ENCODE measurements at places on chromosomes 3 and 15.

DNA sequence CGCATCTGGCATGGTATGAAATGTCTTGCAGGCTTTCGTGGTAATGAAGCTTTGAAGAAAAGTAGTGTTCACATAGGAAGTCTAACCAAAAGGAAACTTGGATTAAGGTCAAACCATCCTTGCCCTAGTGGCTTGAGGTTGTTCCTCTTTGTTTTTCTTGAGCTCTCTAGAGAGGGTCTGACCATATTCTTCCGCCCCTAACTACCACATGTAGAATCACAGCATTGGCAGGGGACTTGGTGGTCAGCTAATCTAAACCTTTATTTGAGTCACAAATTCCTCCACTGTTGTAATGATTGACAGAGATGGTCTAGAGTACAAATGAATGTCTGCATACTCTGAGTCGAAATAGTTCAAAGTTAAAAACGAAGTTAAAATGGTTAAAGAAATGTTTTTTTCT, 39.1 kb upstream of the PHLDB2 start:
- no peak for DNase-seq

DNA sequence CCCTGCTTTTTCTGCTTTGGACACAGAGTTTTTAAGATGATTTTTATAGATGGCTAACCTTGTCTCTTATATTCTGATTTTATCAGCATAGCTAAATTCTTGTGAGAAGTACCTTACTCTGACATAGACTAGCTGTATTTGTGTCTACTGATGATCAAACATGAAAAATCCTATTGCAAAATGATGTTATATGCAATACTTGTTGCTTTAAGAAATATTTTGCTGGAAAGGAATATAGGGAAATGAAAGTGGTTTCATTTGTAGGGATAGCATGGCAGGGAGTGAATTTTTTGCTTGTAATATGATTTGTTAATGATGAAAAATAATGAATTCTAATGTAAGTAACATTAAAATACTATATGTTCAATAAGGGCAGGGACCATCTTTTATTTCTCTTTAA, 35.9 kb downstream of the CFAP91 start:
- no peak for DNase-seq

DNA sequence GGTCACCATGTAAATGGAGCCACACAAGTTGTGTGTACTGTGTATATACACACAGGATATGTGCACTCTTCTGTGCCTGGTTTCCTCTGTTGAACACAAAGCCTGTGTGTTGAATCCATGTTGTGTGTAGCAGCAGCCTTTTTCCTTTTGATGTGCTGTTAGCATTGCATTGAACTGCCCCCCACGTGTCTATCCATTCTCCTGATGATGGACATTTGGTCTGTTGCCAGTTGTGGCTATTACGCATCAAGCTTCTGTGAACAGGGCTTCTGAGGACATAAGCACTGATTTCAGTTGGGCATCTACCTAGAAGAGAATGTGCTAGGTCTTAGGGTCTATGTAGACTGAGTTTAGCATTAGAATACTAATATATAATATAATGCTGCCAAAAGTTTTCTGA, 77.4 kb downstream of the LSM3 start:
- no peak for DNase-seq

DNA sequence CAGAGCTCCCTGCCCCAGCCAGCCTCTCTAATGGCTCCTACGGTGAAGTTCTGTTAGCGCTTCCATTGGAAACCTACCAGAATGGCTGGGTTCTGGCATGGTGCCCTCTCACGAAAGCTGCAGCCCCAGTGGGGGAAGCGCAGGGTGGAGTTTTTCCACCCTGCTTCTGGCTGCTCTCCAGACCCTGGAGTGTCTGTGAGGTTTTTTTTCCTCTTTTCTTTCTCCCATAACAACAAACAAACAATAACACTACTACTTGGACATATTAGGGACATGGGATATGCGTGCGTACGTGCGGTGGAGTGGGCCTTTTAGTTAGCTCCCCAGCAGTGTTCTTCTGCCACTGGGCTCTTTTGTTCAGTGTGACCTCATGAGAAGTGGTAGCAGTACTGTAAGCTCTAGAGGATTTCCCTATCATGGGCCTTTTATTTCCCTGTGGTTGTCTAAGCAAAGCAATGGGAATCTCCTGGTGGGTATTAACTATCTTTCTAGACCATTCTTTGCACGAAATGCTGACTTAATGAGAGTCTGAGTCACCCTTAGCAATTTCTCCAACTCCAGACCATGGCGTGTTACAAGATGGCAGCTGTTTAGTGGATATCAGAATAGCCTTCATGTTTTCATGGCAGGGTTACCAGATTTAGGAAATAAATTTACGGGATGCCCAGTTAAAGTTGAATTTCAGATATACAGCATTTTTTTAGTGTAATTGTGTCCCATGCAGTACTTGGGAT, 161.9 kb downstream of the FNDC3B start:
- DNase-seq, result no peak

DNA sequence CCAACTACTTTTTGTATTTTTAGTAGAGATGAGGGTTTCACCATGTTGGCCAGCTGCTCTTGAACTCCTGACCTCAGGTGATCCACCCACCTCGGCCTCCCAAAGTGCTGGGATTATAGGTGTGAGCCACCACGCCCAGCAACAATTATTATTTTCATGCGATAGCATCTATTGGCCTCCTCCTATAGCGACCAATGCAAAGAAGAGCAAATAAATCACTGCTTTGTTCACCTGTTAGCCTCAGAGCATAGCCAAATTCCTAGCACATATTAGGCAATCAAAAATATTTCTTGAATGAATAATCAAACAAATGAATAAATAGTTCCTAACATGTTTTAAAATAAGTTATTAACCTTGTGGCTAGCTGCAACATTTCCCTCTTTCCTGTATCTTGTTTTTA, 36.8 kb upstream of the TNFSF10 start:
- DNase-seq, result no peak

DNA sequence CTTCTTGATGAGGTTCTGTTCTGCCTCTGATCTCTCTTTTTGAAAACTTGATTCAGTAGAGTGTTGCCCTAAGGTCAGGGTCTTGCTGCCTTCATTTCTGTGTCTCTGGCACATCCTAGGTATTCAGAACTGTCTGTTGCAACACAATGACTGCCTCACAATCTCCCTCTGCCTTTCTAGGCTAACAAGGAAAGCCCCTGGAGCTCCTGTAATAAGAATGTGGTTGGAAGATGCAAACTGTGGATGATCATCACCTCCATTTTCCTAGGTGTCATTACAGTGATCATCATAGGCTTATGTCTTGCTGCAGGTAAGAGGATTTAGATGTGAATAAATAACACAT, 7.0 kb downstream of the C3orf52 start:
- no peak for DNase-seq

GRCh38 chr3:107574650-107575049, 51.9 kb downstream of the BBX start:
- DNase-seq, result no peak

- DNase-seq, result no peak
Measured at GRCh38 chr3:126100634-126101301, 16.8 kb upstream of the SLC41A3 start.

DNA sequence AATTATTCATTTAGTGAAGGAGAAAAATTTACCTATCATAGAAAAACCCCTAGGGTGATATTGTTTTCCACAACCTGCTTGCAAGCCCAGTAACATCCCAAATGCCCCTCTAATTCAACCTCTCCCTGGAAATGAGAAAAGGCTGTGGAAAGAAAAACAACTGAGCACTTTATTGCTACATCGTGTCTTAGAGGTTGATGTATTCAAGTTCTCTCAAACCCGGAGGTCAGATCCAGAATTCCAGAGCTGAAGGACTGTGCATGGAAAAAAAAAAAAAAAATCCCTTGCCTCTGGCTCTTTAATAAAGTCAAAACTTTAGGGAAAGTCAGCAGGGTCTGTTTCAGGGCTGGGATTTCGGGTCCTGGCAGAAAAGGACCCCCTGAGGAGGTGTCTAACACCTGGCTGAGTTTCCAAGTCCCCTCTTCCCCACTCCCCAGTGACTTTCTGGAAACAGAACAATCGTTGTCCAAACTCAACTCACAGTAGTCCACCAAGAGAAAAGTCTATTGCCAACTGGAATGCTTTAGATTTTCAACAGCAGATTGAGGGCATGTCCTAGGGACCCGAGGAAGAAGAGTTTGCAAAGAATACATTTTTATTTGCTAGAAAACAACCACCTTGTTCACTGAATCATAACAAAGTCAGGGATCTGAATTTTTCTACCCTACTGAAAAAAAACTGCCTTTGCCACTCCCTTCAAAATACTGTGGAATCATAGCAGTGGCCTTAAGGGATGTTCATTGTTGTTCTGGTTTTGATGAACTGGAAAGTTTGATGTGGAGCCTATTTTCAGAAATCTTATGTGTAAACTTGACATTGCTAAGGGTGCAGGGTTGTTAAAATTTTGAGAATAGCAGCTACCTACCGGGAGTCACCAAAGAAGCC, 207.5 kb upstream of the ADAMTS9 start:
- no peak for DNase-seq

- DNase-seq, result no peak
Measured at GRCh38 chr3:13950042-13950441, 70.2 kb upstream of the WNT7A start.

DNA sequence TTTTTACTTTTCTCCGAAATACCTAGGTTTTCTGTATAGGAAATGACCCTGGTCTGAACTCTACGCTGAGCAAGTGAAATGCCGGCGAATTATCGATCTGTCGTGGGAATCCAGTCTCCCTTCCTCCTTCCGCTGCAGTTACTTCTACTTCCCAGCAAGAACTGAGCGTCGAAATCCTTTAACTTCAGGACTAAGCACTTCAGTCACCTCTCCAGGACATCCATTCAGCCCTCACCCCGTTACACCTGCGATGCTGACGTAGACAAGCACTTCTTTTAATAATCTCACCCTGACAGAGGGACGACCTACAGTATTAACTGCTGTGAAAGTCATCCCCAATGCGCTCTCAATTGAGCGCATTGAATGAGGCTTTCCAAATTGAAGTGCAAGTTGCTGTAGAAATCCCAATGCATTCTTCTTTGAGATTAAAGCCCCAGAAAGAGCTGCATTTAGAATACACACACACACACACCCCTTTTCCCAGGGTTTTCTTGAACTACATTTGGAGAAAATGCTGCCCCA, 1.3 kb downstream of the TOP2B start:
- DNase-seq, result peak; percentile 22

GRCh38 chr3:195066441-195066841, 204.5 kb downstream of the XXYLT1 start:
- no peak for DNase-seq

- DNase-seq, result no peak
Measured at GRCh38 chr3:122508135-122508914, 6.4 kb downstream of the KPNA1 start.

- DNase-seq, result peak; percentile 39
Measured at GRCh38 chr3:50204804-50205412, at the start of gene SLC38A3. Gene SLC38A3 (plus strand): TSS chr3:50205271. CDS start chr3:50214200, 8,929 bp downstream.
